ENCODE measurements at places on chromosomes 6 and 20.
A peak's percentile ranks its signal among the peaks of the same experiment; 100 is the strongest.

- no peak for DNase-seq
Measured at GRCh38 chr20:41992481-41992880, 374.3 kb upstream of the CHD6 start.

GRCh38 chr6:101550451-101550850 is 156.9 kb downstream of the GRIK2 start:
- DNase-seq, result no peak

- peak; percentile 26 for DNase-seq
Measured at GRCh38 chr6:35497571-35498421, 917 bp upstream of the TEAD3 start.

DNA sequence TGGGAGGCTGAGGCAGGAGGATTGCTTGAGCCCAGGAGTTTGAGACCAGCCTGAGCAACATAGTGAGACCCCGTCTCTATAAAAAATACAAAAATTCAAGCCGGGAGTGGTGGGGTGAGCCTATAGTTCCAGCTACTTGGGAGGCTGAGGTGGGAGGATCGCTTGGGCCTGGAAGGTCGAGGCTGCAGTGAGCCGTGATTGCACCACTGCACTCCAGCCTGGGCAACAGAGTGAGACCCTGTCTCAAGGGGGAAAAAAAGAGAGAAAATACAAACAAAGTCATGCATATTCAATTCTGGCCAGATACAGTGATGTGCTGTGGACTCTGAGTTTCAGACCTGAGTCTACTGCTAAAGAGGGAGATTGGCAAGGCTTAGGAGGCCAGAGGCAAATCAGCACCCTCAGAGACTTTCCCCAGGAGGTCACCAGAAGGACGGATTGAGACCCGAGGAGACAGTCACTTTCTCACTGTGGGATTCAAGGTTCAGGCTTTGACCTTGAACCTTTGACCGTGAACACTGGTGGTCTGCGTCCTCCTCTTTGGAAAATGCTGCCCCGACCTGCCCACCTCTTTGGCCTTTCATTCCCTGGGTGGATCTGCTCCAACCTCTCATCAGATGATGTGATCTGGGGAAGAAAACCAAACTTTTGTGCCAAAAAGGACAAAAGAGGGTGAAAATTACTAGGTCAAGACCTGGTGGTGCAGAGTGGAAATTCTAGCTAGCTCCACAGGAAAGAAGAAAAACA is 31.2 kb downstream of the TGM2 start:
- DNase-seq, result no peak

- DNase-seq, result no peak
Measured at GRCh38 chr6:139540276-139540675, 165.8 kb upstream of the CITED2 start.

GRCh38 chr6:134447423-134447822 is 129.5 kb upstream of the SGK1 start:
- no peak for DNase-seq

DNA sequence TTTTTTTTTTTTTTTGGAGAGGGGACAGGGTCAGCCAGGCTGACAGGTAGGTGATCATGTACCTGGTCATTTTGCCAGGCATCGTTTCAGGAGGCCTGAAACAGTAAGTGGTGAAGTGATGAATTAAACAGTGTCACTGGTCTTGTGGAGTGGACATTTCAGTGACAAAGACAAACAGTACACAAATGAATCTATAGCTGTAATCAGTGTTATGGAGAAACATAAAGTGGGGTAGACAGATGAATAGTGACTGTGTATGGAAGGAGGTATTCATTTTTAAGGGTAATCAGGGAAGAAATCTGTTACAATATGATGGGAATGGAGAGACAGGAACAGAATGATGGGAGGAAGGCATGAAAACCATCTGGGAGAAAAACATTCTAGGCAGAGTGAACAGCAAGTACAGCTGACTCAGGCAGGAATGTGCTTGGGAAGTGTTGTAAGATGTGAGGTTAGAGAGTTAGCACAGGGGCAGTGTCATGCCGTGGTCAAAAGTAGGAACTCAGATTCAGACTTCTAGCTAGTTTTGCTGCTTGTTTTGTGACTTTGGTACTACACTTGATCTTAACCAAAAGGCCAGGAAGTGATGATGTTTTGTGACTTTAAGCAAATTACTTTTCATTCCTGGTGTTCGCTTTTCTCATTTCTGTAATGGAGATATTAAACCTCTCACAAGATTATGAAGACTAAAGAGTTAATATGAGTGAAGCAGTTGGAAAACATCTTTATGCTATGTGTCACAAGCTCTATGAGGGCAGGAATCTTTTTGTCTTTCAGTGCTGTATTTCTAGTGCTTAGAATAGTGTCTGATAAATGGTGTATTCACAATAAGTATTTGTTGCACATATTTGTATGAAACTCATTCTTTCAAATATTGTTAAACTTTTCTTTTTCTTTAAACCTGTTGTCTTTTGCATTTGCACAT is 43.4 kb downstream of the QKI start:
- DNase-seq, result peak; percentile 59

GRCh38 chr6:43476746-43477145 is 624 bp upstream of the TJAP1 start:
- DNase-seq, result no peak

DNA sequence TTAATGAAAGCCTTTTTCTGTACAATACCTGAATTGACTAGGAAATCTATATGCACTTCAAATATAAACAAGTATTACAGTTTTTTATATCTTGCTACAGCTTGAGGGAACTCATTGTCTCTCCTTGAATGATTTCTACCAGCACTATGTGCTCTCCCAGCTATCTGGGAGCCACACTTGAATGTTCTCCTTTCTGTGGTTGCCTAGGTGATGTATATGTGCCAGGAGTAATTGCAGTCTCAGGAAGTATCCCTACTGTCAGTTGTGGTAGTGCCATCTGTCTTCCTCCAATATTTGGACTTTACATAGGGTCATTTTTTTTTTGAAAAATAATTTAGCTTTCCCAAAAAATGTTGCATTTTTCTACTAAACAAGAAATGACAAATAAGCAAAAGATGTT is 288.0 kb upstream of the PLCB4 start:
- no peak for DNase-seq

DNA sequence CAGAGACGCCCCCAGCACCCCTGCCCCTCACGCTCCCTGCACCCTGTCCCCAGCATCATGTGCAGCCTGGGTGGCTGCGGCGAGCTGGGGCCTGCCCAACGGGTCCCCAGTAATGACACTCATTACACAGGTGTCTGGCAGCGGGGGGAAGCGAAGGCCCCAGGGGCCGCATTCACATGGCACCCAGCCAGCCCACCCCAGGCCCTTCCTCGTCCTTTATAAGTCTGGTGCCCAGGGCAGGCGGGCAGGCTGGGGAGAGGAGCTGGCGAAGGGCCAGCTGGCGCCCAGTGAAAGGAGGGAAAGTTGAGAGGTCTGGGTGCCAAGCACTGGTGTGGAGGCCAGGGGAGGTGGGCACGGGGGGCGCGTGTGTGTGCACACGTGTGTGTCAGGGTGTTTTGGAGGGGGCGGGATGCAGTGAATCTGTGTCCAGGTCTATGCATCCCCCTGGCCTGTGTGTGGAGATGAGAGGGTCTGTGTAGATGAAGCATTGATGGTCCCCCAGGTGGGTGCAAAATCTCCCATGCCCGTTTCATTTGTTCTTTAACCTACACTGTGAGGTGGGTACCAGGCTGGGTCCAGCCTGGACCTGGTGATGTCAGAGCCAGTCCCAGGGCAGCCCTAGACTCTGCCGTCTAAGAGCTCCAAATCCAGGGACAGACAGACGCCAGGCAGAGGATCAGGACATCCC is 105.3 kb downstream of the CEBPB start:
- no peak for DNase-seq

GRCh38 chr6:167298127-167298526 is 7.0 kb downstream of the UNC93A start:
- no peak for DNase-seq

- no peak for DNase-seq
Measured at GRCh38 chr6:33206864-33207551, 1.3 kb upstream of the RING1 start.

- no peak for DNase-seq
Measured at GRCh38 chr20:44457016-44457415, 18.7 kb upstream of the TTPAL start.

DNA sequence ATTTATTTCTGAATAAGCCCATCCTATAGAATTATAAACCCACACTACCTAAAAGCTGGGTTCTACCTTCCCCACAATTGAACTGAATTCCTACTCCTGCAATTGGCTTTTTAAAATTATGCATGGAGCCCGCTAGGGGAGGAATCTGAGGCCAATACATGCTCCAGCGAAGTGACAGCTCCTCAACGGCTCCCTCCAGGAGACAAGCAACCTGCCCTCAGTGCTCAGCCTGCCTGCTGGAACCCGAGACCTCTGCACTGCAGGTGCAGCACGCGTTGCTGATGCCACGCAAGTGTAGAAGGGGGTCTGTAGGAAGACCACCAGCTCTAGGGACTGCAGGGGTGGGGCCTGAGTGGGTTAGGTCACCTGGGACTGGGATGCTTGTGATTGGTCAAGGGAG is 170.2 kb upstream of the CDYL start:
- no peak for DNase-seq

DNA sequence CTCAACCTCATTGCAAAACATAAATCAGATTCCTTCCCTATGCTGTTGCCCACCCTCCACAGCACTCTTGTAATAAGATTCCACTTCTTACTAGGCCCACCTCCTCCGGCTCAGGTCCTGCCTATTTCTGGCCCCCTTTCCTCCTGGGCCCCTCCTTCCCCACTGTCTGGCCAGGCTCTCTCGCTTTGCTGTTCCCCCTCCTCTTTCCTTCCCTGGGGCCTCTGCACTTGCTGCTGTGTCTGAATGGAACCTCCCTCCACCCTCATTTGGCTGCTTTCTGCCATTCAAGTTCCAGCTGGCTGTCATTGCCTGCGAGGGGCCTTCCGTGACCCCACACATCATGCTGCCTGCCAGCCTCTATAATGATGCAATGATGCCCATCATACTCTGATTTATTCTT is 38.9 kb downstream of the ARHGAP40 start:
- no peak for DNase-seq

DNA sequence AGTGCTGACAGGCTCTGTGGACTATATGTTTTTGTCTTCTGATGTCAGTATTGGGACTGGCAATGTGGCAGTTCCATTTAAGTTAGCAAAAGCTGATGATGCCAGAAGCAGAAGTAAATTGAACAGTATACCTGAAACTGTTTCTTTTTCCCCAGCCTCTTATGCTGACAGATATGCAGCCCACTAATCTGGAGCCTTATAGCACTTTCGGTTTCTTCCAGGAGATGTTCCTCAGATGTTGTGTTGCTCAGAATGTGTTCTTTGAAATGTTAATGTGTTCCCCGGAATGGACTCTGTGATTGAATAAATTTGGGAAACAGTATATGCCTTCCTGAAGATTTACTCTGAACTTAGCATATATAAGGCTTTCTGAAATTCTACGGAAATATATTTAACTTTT is 80.7 kb upstream of the MRAP2 start:
- no peak for DNase-seq

- no peak for DNase-seq
Measured at GRCh38 chr6:129455126-129455769, 254.7 kb downstream of the ARHGAP18 start.

DNA sequence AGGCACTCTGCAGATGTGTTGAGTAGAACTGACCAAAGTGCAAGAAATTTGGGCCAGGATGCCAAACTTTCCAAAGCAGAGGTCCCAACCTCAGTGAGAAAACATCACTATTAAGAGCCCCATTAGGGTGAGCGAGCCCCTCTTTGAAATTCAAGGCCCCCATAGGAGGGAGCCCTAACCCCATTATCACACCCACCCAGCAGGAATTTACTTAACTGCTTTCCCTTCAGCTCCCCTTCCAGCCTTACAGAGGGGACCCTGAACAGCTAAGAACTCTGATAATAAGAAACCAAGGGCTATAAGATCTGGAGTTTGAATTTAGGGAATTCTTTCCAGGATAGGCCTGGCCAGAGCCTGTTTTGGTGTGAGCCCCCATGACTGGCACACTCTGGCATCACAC is 130.6 kb downstream of the NFATC2 start:
- no peak for DNase-seq

DNA sequence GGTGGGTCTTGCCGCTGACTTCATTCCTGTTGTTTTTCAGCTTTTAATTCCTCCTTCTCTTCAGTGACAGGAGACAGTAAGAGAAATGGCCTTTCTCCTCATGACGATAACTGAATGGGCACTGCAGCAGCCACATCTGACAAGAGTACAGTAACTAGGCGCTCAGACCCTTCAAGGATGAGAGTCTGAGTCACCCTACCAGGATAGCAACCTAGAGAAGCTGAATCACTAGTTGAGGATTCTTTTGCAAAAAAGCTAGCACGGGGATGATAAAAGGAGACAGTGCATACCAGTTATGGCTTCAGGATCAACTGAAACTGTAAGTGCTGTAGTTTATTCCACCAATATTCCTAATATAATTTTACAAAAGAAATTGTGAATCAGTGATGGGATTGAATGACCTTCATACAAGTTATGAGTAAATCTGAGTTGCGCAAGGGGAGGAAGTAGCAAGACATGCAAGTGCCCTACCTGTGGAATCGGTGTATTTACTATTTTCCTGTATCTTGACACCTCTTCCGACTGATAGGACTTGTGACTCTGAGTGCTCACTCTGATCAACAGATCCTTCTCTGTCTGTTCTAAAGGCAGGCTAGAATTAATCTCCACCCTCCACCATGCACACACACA is 161.8 kb upstream of the GRIK2 start:
- DNase-seq, result no peak

- no peak for DNase-seq
Measured at GRCh38 chr20:24529369-24529719, 59.9 kb downstream of the SYNDIG1 start.

DNA sequence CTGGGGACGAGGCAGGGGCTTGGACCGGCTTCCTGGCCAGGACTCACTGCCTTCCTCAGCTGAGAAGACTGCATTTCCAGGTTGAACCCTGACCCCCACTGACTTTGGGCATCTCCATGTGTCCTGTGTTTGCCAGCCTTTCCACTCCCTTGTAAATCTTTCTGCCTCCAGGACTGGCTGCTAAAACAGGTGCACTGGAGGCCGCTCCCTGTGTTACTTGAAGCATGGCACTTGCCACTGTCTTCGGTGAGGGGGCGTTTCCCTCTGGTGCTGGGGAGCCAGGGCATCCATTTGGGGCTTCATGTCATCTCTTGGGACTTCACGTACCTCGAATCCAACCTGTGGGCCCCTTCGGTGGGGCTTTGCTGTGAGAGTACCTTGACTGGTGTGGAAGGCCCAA is 6.7 kb upstream of the RBM38 start:
- no peak for DNase-seq
